SIG-M5 (cell line): ENCODE measurements at places on chromosomes 7 and 10.

DNA sequence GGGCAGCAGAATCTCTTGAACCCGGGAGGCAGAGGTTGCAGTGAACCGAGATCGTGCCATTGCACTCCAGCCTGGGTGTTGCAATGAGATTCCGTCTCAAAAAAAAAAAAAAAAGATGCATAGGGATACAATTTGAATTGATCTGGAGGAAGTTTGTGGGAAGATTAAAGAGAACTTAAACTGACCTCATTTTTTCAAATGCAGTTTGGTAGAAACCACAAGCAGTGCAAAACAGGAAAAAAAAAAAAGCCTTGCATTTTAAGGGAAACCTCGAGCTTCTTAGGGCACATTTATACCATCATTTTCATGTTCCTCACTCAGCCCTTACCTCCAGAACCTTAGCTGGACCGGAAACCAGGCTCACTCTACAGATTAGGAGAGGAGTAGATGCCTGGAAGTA, 2.8 kb downstream of the KCTD7 start:
- DNase-seq: no peak

DNA sequence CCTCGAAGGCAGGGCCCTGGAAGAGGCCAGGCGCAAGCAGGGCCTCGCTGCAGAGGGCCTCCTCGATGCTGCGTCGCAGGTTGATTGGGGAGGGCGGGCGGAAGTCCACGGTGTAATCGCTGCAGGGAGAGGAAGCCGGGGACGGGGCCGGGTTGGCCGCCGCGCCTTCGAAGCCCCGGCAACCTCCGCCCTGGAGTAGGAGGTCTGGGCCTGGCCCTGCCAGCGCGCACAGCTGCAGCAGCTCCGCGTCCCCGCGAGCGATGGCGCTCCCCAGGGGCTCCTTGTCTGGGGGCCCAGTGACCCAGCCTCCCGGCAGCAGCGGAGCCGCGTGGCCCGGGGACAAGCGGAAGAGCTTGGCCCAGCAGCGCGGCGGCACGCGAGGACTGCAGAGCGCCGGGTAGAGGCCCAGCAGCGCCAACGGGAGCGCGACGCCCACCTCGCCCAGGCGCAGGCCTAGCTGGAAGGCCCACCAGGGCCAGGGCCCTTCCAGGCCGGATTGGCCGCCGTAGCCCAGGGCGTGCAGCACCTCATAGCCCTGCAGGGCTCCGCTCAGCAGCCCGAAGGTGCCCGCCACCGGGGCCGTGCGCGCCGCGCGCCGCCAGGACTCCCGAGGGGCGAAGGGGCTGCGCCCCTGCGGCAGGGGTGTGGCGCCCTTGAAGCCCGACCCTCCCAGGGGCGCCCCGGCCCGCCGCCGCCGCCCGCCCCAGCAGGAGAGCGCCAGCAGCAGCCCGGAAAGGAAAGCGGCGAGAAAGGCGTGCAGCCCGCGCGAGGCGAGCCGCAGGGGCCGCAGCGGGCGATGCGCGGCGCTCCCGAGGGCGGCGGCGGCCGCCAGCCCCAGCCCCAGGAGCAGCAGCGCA, 7.8 kb upstream of the RBM28 start:
- DNase-seq: no peak

DNA sequence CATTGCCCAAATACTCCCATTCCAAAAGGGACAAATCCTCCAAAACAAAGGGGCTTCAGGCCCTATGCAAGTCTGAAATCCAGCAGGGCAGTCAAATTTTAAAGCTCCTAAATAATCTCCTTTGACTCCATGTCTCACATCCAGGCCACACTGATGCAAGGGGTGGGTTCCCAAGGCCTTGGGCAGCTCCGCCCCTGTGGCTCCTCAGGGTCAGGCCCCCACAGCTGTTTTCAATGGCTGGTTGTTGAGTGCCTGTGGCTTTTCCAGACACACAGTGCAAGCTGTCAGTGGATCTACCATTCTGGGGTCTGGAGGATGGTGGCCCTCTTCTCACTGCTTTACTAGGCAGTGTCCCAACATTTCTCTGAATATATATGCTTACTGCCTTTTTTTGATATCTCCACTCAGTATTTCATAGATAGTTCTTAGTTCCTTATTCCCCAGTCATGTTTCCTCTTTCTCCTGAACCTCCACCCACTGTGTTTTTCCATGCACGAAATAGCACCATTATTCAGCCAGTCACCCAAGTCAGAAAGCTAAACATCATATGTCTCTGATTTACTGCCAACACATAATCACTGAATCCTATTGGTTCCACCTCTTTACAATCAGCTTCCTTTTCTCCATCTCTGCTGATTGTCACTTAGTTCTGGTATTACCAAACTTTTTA, 172.6 kb upstream of the CACNA2D1 start:
- no peak for DNase-seq

DNA sequence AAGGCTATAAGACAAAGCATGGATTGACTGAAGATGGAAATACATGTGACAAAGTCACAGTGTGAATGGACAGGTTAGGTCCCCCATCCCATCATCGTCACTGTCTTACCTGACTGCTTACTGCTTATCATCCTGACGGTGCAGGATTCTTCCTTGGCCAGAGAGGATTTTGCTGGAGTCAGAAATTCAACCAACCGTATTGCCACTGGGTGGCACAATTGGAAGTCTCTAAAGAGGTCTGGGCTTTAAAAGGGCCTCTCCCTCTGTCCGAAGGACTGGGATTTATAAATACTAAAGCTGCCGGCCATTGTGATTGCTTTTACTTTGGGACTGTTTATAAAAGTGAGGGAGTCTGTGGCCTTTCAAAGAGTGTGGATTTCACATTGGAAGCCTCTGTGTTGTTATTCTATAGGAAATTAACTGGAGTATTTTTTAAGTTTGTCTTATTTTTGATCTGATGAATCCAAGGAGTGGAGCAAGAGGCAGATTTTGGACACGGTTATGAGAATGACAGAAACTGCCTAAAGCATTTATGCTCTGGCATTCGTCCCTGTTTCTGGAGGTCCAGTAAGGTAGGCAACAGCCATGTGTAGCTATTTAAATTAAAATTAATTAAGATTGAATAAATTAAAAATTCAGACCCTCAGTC, 113.3 kb upstream of the CREB5 start:
- no peak for DNase-seq

GRCh38 chr7:14332155-14332554, 342.7 kb upstream of the ETV1 start:
- DNase-seq: no peak

- no peak for DNase-seq
Observed at GRCh38 chr7:121385056-121385799, 10.9 kb downstream of the FAM3C start.

- no peak for DNase-seq
Observed at GRCh38 chr7:44057181-44057848, 8.1 kb downstream of the PGAM2 start.

DNA sequence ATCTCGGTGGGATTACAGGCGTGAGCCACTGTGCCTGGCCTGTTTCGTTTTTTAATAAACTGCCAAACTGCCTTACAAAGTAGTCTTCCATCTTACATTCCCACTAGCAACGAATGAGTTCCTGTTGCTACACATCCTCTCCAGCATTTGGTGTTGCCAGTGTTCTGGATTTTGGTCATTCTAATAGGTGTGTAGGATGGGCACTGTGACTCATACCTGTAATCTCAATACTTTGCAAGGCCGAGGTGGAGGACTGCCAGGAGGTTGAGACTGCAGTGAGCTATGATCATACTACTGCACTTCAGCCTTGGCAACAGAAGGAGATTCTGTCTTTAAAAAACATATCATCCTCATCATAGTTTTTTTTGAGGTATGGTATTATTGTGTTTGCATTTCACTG, 21.4 kb upstream of the RSBN1L start:
- DNase-seq: no peak

- DNase-seq: no peak
Observed at GRCh38 chr7:128941946-128942526, 4.3 kb downstream of the IRF5 start.

DNA sequence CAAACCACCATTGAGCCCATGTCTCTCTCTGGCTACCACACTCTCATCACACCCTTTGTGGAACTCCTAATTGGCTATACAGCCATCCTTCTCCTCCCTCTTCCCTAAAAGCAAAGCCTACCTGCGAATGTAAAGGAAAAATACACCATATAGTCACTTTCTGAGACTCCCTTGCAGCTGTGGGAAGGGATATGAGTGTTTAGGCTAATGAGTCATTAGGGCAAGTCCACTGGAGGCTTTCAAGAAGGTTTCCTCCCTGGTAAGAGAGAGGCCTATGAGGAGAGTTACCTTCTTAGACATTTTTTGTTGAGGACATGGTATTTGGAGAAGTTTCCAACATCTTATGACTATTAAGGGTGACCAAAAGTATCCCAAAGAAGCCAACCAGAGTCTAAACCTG, 4.1 kb upstream of the TMEM243 start:
- DNase-seq: no peak

GRCh38 chr10:89224739-89225443, 17.8 kb upstream of the CH25H start:
- no peak for DNase-seq

DNA sequence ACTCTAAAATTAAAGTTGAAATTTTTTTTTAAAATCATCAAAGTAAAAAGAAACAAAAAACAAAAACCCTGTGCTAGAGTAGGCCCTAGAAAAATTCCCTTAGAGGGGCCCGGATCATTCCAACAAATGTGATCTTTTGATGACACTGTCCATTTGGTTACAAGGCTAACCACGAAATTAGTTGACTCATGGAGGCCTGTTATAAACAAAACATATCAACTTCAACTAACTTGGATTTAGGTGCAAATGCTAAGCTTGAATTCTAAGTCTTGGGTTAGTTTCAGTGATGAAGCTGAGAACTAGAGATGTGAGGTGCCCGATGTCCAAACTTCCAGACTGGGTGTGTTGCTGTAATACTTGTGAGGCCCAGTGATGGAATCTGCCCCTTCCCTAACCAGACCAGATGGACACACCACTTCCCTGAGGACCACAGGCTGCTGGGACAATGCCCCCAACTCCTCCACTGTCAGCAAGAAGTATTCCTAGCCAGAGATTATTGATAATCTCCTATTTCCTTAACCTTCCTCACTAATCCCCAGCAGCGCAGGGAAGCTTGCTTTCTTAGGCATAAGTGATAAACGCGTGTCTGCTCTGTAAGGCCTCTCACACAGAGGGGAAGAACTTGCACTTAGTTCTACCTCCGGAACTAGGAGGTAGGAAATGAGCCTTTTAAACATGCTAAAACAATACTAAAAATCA, 108.7 kb downstream of the RAPGEF5 start:
- DNase-seq: no peak

DNA sequence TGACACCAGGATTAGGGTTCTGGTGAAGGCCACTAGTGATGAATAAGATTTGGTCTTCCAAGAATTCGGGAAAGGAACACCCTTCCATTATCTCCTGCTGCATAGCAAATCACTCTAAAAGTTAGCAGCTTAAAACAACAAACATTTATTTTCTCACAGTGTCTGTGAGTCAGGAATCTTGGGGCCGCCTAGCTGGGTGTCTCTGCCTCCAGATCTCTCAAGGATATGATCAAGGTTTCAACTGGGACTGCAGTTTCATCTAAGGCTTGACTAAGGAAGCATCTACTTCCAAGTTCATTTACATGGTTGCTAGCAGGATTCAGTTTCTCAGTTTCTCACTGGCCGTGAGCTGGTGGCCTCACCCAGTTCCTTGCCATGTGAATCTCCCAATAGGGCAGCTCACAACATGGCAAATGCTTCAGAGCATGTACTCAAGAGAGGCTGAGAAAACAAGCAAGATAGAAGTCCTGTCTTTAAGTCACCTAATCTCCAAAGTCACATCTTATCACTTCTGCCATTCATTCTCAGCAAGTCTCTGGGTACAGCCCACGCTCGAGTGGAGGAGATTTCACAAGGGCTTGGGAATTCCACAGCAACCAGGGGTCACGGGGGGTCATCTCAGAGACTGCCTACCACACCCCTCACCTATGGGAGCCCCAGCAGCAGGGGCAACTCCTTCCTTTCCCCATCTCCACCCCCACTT, 26.8 kb downstream of the TLX1 start:
- no peak for DNase-seq

DNA sequence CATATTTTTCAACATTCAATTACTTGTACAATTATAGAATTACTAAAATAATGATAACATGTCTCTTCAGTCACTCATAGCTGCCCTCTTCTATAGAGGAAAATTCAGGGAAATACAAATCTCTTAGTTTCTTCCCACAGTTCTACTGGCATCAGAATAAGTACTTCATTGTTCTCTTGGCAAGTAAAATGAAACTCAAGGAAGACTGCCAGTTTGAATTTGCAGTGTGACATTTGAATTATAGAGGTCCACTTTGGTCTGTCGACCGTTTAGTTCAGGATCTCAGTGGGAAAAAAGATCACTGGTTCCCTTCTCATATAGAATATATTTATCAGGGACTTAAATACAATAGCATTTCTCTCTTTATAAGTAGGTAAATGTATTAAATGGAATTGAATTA, 114.5 kb downstream of the PON1 start:
- DNase-seq: no peak
